Thyroid gland (tissue), 4 donors: ENCODE measurements at places on chromosomes 6 and 20. TPM values are rescaled to one million over a fixed set of nuclear protein-coding genes. Genes with fewer than 3 reads are reported as not detected.

GRCh38 chr6:45613656-45614055, 235.9 kb upstream of the SUPT3H start:
- no peaks in the 10 kb centered on the region for H3K27me3 ChIP-seq
- no peak for DNase-seq
- H3K27ac ChIP-seq, result no peak overlapping the region
- H3K4me1 ChIP-seq, result no peaks in the 10 kb centered on the region

- H3K27me3 ChIP-seq, result no peaks in the 10 kb centered on the region
- DNase-seq, result peak; percentile 64
- no peaks in the 10 kb centered on the region for H3K36me3 ChIP-seq
These were observed 1.3 kb upstream of the SDCBP2 start for GRCh38 chr20:1330075-1330830.

DNA sequence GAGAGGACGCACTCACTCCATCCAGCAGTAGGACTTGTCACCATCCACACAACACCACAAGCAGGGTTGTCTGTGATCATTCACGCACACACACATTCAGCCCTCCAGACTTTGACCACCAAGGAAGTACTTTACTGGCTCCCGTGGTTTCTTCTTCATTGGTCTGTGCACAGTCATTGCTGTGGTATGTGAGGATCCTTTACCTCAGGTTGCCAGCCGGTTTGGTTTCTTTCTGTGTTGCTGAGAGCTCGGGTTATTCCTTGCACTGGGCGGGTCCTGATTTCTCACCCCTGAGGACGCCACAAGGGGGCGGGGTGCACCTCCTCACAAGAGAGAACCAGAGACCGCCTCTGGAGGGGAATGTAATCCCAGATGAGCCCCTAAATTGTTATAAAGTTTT, 11.2 kb downstream of the SLC35A1 start:
- H3K4me3 ChIP-seq, result no peak overlapping the region
- no peaks in the 10 kb centered on the region for H3K36me3 ChIP-seq
- no peak for DNase-seq
- H3K27ac ChIP-seq, result no peak overlapping the region
- no peaks in the 10 kb centered on the region for H3K4me1 ChIP-seq
- H3K27me3 ChIP-seq, result no peaks in the 10 kb centered on the region

- no peaks in the 10 kb centered on the region for H3K27me3 ChIP-seq
- peak; percentile 3 for DNase-seq
- H3K4me3 ChIP-seq, result no peak overlapping the region
- no peaks in the 10 kb centered on the region for H3K36me3 ChIP-seq
- peaks cover 3% of the 10 kb centered on the region for H3K4me1 ChIP-seq
These were observed 701.5 kb upstream of the ID4 start for GRCh38 chr6:19135706-19136105.

DNA sequence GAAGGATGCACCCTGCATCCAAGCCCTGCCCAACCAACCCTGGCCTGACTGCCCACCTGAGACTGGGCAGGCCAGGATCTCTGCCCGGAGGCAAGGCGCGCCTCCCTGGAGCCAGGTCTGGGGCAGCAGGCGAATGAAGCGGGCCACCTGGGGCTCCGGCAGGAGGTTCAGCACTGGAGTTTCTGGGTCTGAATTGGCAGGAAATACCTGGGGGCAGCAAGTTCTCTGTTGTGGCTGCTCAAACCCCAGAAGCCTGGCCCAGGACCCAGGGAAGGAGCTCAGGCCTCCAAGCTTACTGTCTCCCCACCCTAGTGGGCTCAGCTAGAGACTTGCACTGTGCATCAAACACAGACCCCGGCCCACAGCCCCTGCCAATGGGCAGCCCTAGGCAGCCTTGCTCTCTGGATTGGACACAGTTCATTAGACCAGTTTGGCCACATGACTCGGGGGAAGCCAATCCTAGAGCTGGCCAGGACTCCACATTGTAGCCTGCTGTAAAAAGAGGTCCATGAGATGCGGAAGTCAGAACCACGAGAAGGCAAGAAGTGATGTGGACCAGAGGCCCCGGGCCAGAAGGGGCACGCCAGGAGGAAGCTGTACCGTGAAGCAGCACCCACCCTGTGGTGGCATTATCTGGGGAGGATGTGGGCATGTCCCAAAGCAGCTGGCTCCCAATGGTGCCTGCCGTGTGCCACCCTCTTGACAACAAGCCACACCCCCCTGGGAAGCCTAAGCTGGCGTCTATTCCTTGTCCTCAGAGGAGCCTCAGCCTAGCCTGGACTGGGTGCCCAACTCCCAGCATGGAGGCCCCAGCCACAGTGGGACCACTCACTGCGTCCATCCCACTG, 3.1 kb downstream of the CPXM1 start:
- peaks cover 11% of the 10 kb centered on the region for H3K4me1 ChIP-seq
- H3K27me3 ChIP-seq, result no peaks in the 10 kb centered on the region
- DNase-seq, result no peak
- H3K27ac ChIP-seq, result no peak overlapping the region
- H3K36me3 ChIP-seq, result no peaks in the 10 kb centered on the region

GRCh38 chr6:153084393-153084792, 46.7 kb downstream of the RGS17 start:
- H3K27ac ChIP-seq, result no peak overlapping the region
- H3K36me3 ChIP-seq, result no peaks in the 10 kb centered on the region
- DNase-seq, result no peak

DNA sequence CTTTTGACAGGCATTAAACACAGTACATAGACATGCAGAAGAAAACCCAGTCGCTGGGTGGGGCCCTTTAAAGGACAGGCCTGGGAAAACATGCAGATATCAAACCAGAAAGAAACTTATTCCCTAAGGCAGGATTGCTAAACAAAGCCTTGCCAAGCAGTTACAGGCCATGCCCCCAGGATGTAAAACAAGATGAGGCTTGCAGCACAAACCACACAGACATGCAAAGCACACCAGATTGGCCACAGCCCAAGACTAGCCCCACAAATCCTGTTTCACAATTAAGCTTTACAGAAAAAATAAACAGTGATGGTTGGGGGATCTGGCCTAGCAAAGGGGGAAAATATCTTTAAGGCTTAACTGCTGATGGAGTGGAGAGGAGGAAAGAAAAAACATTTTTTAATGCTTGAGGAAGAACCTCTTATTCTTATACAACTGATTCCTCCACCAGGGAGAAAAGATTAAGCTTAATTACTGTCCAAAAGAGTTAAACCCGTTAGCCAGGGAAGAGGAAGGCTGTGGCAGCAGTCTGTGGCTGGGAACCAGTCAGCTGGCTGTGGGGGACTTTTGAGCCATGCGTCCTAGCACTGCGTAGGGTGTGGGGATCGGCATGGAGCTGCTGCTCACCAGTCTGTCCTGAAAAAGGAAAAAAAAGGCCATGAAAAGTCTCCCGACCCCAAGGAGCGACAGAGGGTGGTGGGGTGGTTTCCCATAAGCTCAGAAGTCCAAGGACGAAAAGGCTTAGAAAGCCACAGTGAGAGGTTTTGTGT, 28.4 kb downstream of the COL19A1 start:
- H3K4me3 ChIP-seq, result no peak overlapping the region
- H3K4me1 ChIP-seq, result no peaks in the 10 kb centered on the region
- no peaks in the 10 kb centered on the region for H3K27me3 ChIP-seq
- DNase-seq, result no peak
- no peak overlapping the region for H3K27ac ChIP-seq

DNA sequence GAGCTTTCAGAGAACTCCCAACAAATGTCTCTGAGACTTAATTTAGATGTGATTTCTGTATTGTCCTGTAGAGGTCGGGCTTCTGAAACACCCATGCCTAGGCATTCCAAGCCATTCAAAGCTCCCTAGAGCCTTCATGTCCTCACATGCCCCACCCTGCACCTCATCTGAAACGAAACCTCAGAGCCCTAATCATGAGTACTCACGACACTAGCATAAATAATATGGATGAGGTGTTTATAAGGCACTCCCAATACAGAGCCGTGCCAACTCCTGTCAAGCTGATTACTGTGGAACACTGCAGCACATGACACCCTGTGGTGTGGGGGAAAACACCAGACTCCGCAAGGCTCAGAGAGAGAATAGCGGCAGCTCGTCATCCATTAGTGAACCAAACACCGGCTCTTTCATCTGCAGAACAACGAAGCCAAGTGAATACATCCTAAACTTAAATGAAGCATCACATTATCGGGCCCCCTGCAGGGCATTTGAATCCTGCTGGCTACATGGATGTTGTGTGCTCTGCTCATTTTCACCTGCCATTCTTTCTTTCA, 83.8 kb downstream of the FNDC1 start:
- H3K36me3 ChIP-seq, result no peaks in the 10 kb centered on the region
- DNase-seq, result peak; percentile 11
- H3K4me3 ChIP-seq, result no peak overlapping the region
- H3K4me1 ChIP-seq, result peaks cover 19% of the 10 kb centered on the region

ERVFRD-1 gene
- total RNA-seq, result not detected

TSPYL4 gene
- total RNA-seq, result 26.7 TPM
